ENCODE measurements at places on chromosomes 5 and 9.

DNA sequence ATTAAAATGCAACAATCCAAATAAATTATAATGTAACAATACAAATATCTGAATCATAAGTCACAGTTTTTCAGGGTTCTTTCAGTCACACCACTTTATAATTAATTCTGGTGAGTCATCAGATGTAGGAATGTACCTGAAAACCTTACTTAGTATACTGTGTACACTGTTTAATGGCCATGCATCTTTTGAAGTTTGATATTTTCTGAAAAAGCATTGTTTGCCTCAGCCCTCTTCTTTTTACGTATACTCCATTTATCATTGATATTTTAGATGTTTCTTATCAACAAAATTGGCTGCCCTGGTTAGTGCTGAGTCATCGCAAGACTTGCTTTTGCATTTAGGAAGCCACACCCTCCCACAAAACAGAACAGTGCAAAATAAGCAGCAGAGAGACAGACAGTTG is 218.6 kb downstream of the PJA2 start:
- peak; percentile 16 for DNase-seq

DNA sequence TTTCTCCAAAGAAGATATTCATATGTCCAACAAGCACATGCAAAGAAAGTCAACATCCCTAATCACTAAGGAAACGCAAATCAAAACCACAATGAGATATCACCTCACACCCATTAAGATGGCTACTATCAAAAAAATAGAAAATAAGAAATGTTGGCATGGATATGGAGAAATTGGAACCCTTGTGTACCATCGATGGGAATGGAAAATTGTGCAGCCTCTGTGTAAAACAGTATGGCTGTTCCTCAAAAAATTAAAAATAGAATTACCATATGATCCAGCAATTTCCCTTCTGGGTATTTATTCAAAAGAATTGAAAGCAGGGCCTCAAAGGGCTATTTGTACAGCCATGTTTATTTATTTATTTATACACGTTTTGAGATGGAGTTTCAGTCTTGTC is 43.0 kb upstream of the HRH2 start:
- DNase-seq: no peak

GRCh38 chr5:9547122-9547947 is 1.5 kb upstream of the SEMA5A start:
- DNase-seq: no peak

GRCh38 chr5:179795863-179796833 is 2.4 kb downstream of the LTC4S start:
- DNase-seq: peak; percentile 60

- no peak for DNase-seq
Measured at GRCh38 chr5:6525910-6526309, 77.3 kb downstream of the UBE2QL1 start.

DNA sequence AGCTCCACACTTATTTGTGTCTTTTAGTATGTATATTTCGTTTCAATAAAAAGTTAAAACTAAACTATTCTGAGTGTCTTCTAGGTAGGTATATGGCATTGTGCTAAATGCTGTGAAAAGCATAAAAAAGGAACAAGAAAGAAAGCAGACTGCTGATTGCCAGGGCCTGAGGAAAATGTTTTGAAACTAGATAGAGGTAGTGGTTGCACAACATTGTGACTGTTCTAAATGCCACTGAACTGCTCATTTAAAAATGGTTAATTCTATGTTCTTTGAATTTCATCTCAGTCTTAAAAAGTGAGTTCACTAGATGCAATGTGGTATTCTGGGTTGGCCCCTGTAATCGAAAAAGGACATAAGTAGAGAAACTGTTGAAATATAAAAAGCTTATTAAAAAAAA is 2.6 kb upstream of the ALAD start:
- DNase-seq: no peak

DNA sequence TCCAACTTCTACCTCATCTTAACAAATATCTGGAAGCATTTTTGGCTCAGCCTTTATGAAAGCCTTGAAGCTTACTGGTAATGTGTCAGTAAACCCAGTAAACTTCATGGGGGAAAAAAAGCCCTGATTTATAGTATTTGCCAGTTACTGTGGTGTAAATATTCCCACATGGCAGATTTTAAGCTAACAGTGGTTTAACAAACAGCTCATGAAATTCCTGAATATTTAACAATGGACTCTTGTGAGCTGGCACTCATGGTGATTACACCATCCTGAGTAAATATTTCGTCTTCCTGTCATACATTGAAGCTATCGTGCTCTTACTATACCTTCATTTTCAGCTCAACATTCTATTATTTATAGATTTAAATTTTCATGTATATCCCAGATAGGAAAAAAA is 57.0 kb upstream of the ACOT12 start:
- DNase-seq: no peak

Measured in CD4-positive, alpha-beta T cell treated with Interleukin-15 for 4 hours (primary cell).